ENCODE measurements at places on chromosomes 2 and 18.

DNA sequence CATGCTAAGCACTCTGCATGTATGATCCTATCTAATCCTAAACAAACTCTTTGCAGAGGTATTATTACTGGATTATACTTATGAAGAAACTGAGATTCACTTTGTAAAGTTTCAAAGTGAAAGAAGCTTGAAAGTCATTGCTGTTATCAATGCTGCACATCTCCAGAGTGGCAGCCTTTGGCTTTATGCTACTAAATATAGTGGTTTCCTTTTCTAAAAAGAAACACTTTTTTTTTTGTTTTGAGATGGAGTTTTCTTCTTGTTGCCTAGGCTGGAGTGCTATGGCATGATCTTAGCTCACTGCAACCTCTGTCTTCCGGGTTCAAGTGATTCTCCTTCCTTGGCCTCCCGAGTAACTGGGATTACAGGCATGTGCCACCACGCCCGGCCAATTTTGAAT, 114.9 kb upstream of the RAB27B start:
- DNase-seq = no peak

- peak; percentile 46 for DNase-seq
These were observed at the start of gene ZEB2 for GRCh38 chr2:144519934-144520731. ZEB2 (minus strand) TSS chr2:144520119; CDS start chr2:144517350, 2,769 bp downstream.

DNA sequence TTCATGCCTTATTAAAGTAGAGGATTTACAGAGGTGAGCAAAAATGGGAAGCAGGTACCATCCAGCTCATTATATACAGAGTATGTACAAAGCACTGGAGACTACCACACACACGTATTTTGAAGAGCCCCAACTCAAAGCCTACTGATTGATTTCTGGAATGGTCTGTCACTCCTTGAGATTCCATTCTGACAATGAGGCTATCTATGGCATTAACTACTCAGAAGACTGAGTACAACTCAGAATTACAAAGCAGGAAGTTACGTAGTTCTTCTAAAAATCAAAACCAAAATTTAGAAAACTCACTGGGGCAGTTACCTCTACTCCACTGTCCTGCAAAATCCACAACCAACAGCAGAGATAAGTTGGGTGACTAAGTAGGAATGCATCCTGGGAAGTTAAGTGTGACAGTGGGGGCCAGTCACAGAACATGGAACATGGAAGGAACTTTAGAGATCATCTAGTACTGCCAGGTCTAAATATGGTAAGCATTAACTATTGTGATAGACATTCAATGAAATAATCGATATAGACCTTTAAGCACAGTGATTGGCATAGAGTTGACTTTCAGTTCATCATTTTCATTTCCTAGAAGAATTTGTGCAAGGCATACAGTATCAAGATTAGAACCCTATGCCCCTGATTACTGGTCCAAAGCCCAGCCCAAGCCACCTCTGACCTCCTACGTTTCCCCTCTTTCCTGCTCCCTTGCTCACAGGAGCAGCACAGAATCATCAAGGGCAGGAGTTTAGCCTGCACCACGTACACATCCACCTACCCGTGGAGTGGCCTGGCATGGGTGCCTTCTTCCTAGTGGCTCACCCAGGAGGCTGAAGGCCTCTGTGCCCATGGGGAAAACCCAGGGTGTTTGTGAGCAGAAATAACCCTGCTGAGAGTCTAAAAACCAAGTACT, 80.1 kb upstream of the FOSL2 start:
- no peak for DNase-seq

DNA sequence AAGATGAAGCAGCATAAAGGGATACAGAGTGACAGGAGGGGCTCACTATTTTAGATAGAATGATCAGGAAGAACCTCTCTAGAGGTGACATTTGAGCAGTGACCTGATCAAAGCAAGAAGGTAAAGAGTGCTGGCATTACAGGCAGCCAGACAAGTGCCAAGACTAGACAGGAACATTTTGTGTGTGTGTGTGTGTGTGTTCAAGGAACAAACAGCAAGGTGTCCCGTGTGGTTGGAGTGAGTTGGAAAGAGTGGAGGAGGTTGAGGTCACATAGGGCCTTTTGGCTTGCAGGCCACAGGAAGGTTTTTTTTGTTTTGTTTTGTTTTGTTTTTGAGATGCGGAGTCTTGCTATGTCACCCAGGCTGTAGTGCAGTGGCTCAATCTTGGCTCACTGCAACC, 25.7 kb downstream of the FZD5 start:
- DNase-seq = no peak

DNA sequence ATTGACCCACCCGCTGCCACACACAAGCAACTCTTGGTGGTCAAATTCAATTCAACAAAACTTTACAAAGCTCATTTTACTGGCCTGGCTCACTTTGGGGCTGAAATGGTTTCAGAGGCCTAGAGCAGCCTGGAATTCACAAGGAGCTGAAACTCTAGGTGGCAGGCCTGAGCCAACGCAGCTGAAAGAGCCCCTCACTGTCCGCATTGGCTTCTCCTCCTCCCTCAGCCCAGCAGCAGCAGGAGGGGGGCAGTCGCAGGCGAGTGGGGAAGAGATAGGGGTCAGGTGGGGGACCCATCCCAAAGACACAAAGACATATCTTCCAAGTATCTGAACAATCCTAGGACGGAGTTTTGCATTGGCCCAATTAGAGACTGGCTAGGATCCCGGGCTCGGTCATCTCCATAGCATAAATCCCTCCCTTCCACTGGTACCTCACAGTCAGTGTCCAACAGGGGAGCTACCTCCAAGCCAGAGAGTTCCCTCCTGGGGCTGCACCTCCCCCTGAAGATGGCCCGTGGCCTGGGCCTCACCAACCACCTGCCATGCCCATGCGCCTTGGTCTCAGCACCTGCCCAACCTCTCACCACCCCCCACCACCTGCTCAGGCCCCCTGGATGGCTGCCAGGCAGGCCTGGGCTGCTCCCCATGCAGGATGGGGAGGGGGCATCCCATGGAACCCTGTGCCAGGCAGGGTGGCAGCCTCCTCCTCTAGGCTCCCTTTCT, 113.4 kb downstream of the ZBTB7C start:
- peak; percentile 58 for DNase-seq

DNA sequence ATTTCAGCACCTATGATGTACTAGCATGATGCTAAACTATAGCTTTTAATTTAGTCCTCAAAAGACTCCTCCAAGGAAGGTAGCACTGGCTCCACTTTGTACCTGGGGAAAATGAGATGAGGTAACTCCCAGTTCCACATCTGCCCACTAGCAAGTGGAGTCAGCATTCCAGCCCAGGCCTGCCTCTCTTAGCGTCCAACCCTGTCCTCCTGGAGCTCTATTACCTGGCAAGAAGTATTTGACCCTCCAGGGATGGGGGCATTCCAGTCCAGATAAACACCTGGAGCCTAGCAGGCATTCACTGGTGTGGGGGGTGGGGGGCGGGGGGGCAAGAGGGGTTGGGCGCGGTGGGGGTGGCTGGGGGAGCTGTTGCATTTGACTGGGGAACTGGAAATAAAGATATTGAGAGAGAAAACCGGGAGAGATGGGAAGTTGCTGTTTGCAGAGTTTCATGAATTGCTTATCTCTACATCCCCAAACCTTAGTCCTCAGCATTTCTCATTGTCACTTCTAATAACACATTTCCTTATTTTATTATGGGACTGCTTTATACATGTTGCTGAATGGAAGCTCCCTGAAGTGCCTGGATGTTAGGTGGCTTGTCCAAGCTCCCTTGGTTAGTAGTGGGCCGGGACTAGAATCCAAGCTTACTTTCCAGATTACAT, 22.0 kb upstream of the FZD5 start:
- DNase-seq = no peak
